Amniotic epithelial cell (primary cell): ENCODE measurements at places on chromosomes 7 and 10.

GRCh38 chr10:67284589-67284988 lies 358.8 kb downstream of the LRRTM3 start:
- no peak for DNase-seq

DNA sequence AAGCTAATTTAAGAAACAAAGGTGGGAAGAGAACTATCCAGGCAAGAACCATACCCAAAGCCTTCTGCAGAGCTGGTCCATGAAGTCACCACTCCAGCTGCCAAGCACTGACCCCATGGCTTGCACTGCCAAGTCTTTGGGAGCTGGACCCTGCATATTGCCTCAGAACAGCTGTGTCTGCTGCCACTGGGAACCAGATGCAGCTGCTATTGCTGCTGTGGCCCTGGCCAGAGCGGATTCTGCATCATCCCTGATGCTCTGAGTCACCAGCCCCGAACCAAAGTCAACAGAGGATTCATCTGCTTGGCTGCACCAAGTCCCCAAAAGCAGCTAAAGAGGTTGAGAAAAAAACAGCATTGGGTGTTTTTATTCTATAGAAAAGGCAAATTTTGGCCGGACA lies 39.2 kb upstream of the GSAP start:
- peak; percentile 31 for DNase-seq

- DNase-seq: peak; percentile 79
Observed at GRCh38 chr10:75547391-75548298, 116.2 kb downstream of the LRMDA start.

DNA sequence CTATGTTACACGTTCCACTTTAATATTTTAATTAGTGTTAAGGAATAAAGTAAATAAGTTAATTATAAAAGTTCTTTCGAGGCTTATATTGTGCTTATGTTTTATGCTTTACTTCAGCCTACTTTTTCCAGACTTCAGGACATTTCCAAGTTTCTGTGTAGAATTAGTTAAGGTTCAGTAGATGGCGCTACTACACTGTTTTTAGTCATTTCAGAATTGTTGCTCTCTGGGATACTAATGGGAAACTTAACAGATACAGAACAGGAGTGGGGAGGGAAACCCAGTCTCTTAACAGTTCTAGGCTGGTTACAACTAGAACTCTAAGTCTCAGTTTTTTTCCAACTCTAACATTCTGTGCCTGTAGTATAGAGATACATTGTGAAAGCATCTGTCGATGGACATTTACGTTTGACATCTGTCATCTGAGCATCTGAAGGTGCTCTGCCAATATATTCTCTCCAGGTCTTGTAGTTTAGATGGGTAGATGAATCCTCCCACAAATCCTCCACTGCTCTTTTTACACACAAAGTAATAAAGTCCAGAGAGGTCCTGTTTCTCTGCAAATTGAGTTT lies 56.8 kb upstream of the FAM171A1 start:
- DNase-seq: peak; percentile 49

- DNase-seq: no peak
Observed at GRCh38 chr10:108598831-108599230, 1324.5 kb downstream of the XPNPEP1 start.

DNA sequence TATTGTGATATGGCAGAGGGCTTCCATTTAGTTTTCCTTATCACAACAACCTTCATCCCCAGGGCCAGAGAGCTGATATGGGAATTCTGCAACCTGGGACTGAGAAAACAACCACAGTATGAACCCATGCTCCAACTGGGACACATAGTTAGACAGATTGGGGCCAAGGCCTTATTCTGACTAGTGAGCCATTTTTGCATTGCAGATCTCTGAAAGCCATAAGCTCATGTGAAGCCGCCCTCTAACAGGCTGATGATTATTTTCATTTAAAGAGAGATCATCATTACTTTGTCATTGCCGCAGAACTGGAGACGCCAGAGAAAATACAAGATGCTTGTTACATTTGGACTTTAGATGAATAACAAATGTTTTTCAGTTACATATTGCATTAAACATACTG lies 791.7 kb upstream of the POM121L12 start:
- DNase-seq: no peak
